Panc1 (cell line): ENCODE measurements at places on chromosomes 4 and X. TPM values are rescaled to one million over a fixed set of nuclear protein-coding genes. Genes with fewer than 3 reads are reported as not detected.

- DNase-seq = no peak
Observed at GRCh38 chr4:122539861-122540465, 80.9 kb downstream of the IL21 start.

GRCh38 chr4:41217374-41217773 is 3.0 kb upstream of the APBB2 start:
- DNase-seq = no peak

- no peak for DNase-seq
Observed at GRCh38 chrX:76434103-76434741, 6.7 kb downstream of the MAGEE1 start.

The DCLK2 gene
- total RNA-seq = 9.5 TPM
